ENCODE measurements at places on chromosomes 3 and 15.

DNA sequence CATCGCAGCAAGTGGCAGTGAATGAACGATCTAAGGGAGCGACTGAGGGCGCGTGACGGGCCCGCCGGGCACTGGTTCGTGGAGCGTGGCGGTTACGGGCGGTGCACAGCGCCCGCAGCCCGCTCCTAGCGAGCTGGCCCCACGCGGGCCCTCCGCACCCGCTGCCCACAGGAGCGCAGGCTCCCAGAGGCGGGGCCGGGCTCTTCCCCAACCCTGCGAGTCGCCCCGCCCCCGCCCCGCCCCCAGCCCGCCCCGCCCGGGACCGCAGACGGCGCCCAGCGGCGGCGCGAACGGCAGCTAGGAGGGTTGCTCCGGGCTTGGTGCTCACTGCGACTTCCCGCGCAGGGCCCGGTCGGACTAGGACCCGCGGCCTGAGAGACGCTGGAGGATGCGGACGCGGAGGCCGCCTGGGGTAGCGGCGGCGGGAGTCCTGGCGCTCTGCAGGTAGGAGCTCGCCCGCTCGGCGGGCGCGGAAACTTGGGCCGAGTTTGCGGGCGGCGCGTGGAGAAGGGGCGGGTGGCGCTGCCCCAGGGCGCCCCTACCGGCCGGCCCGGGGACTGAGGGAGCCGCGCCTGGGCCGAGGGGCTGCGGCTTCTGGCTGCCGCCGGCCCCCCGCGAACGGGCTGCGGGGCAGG is at the start of gene C15orf39:
Gene C15orf39 (plus strand): TSS at position 267 of the 635 bp plus-strand sequence. CDS start 4,167 bp downstream, outside the sequence.
- peak; percentile 54 for DNase-seq

DNA sequence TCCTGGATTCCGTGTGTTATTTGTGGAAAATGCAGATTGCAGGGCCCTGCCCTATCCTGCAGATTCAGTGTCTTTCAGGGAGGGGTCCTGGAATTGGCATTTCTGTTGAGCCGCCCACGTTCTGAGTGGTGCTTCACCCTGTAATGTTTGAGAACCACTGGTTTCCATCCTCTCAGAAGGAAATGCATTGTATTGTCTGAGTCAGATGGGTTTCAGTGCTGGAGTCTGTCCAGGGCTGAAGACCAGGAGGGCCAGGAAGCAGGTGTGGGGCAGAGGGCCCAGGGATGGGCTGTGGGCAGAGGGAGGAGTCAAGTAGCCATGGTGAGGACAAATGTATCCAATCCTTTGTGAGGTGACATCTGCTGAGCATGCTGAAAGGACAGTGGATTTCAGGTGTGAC is 123.8 kb downstream of the SV2B start:
- DNase-seq = no peak

GRCh38 chr3:79230266-79230665 is 537.5 kb downstream of the ROBO1 start:
- DNase-seq = no peak

DNA sequence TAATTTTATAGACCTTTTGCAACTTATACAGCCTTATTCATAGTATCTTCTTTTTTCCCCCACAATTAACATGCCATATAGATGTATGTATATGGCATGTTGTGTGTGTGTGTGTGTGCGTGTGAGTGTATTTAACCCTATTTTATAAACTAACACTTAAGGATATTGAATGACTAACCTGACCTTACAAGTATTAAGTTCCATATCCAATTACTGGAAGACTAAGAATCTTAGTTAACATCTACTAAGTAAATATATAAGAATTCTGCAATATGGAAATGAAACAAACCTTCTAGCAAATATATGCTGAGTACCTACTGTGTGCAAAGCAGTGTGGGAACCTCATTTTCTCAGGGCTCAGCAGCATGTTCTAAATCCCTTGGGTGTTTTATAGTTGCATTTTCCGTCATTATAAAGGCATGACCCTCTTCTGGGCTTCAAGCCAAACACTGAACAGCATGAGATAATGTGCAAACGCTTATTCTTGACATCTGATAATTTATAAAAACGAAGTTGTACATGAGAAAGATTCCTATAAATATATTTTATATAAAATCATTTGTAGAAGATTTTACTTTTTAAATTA is 105.5 kb downstream of the NLGN1 start:
- peak; percentile 65 for DNase-seq

GRCh38 chr3:39347586-39347876 is 18.0 kb downstream of the CCR8 start:
- no peak for DNase-seq

DNA sequence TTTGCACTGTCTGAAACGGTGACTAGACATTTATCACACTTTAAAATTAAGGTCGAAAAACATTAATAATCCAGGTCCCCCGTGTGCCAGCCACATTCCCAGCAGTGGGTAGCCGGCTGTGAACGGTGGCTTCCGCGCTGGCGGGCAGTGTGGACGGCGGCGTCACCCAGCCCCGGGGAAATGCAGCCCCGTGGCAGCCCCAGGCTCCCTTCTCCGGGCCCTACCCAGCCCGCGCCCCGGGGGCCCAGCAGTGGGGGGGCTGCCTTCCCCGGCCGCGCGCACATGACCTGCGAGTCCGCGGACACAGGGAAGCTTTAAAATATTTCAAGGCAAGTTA is 25.3 kb downstream of the GABRA5 start:
- DNase-seq = no peak

- DNase-seq = peak; percentile 72
Measured at GRCh38 chr15:68230157-68231100, 901 bp upstream of the CLN6 start.

- DNase-seq = peak; percentile 62
Measured at GRCh38 chr3:146590521-146590920, 14.6 kb downstream of the PLSCR5 start.

DNA sequence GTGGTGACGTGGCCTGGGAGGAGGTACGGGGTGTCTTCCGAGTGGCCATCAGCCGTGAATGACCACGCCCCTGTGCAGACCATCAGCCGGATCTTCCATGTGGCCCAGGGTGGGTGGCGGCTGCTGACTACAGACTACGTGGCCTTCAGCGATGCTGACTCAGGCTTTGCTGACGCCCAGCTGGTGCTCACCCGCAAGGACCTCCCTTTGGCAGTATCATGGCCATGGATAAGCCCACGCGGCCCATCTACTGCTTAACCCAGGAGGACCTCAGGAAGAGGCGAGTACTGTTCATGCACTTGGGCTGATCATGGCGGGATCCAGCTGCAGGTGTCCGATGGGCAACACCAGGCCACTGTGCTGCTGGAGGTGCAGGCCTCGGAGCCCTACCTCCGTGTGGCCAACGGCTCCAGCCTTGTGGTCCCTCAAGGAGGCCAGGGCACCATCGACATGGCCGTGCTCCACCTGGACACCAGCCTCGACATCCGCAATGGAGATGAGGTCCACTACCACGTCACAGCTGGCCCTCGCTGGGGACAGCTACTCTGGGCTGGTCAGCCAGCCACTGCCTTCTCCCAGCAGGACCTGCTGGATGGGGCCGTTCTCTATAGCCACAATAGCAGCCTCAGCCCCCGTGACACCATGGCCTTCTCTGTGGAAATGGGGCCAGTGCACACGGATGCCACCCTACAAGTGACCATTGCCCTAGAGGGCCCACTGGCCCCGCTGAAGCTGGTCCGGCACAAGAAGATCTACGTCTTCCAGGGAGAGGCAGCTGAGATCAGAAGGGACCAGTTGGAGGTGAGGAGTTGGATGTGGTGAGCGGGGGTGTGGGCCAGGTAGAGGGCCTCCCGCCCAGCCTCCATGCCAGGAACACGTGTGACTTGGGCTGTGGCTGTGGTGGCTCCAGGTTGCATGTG is 178.4 kb downstream of the TBC1D2B start:
- DNase-seq = no peak

DNA sequence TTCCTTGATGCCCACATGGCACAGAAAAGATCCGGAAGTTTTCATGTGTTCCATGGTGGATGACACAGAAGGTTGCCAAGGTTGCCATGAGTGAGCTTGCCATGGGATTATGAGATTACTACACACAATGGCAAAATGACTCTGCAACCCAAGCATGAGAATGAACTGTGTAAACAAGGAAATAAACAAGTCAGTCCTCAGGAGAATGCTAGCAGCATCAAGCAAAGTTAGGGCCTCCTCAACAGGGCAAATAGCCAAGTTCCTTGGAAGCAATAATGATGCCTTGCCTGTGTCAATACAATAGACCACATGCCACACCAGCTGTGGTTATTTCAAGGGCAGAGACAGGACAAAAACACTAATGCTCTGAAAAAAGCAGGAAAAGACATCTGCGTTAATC is 41.8 kb downstream of the AQR start:
- peak; percentile 2 for DNase-seq

- DNase-seq = no peak
Measured at GRCh38 chr3:132772252-132772651, 50.0 kb upstream of the NPHP3 start.

DNA sequence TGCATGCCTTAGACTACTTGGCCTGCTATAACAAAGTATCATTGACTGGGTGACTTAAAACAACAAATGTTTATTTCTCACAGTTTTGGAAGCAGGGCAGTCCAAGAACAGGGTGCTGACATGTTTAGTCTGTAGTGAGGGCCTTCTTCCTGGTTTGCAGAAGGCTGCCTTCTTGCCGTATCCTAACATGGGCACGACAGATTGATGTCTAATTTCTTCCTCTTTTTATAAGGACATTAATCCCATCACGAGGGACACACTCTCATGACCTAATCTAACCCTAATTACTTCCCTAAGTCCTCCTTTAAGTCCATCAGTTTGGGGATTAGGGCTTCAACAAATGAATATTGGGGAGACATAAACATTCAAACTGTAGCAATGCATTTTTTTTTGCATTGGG is 10.9 kb upstream of the GOLGA8B start:
- no peak for DNase-seq

DNA sequence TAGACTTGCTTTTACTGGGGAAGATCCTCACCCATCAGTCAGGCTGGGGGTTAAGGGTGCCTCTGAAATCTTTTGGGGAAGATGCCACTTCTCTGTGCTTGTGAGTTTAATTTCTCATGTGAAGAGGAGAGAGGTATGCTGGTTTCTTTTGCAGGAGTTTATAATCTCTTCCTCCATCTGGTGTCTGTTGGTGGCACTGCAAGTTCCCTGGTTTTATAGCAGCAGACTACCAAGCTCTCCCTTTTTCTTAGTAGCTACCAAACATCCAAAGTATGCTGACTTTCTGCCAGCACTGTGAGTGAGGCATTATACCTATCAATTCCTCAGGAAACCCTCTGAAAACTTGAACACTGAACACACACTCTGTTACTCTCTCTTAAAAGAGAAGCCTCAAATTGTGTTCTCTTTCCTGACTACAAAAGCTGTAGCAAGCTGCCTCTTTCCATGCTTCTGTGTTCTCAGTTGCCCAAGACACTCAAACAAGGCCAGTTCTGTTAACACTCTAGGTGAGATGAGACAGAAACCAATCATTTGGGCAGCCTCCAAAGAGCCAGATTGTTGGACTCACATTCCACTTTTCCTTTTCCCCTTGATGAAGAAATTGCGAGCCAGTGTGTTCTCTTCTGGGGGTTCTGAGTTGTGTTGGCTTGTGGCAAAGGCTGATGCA is 299.5 kb downstream of the GAP43 start:
- peak; percentile 35 for DNase-seq

- DNase-seq = no peak
Measured at GRCh38 chr15:95196176-95196915, 965.0 kb downstream of the MCTP2 start.

- no peak for DNase-seq
Measured at GRCh38 chr3:194736896-194737600, 51.4 kb downstream of the FAM43A start.

DNA sequence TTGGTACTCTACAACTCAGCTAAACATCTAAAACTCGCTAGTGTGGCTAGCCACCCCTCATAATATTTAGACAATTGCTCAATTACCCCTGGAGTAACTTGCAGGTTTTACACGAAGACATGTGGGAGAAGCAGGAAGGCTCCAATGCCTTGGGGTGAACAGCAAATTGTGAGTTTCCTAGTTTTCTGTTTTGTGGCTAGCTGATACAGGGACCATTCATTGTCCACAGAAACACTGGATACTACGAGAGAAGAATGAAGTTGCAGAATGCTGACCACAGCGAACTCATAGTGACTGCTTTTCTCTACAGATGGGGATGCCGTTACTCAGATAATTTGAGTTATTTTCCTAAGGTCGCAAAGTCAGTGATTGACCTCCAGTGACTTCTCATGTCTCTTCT is 212.9 kb downstream of the P3H2 start:
- DNase-seq = no peak

DNA sequence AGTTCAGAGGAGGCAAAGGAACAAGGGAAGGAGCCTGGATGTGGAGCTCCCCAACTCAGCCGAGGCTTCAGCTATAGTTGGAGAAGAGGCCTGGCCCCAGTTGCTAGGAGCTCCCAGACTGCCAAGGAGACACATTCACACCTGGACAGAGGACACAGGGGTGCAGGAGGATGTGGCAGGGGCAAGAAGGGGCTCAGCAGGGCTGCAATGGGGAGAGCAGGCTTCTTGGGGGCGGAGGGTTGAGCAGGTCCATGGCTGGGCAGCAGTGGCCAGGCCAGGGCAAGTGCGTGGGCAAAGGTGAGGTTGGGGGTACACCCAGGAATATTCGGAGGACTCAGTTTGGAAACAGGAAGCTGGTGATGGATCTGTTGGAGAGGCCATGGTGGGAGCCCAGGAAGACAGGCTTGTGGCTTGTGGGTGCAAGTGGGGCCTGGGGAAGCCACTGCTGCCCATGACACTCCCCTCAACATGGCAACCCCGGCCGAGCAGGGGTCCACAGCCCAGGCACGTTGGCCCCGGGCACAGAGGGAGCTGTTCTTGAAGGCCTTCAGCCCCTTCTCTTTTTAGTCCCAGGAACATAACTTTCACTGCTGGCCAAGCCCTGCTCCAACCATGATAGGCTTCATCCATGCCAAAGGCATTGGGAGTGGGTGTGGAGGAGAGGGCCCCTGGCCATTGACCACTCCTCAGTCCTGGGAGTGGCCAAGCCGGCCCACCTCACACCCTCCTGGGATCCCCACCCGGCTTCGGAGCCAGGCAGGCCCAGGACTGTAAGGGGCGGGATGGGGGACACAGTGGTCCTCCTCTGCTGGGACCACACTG is 33.3 kb downstream of the TSPAN3 start:
- no peak for DNase-seq

DNA sequence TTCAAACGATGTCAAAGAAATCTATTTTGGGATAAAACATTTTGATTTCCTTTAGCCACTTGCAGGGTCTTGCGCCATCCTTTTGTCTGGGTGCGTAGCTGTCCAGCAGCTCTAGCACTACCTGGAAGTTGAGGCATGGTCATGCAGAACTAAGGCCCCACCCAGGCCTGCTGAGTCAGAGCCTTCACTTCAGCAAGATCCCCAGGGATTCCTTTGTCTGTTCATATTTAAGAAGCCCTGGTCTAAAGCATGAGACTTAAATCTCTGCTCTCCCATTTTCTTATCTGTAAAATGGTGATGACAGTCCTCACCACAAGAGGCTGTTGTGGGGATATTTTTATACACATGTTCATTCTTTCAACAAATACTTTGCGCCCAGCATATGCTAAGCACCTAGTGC is 99.0 kb upstream of the CTDSPL start:
- peak; percentile 53 for DNase-seq

GRCh38 chr15:57223887-57224286 is 152.4 kb upstream of the CGNL1 start:
- no peak for DNase-seq

- peak; percentile 25 for DNase-seq
Measured at GRCh38 chr3:9402410-9403228, 5.2 kb downstream of the SETD5 start.

All from fibroblast of mammary gland (primary cell).